ENCODE measurements at places on chromosomes 3 and 15.

GRCh38 chr3:45027441-45027840 lies 1.3 kb downstream of the CLEC3B start:
- no peak for DNase-seq

- peak; percentile 54 for DNase-seq
Observed at GRCh38 chr15:94230883-94231722, at the start of gene MCTP2. MCTP2 (plus strand) TSS chr15:94231561; CDS start chr15:94298266, 66,705 bp downstream.

DNA sequence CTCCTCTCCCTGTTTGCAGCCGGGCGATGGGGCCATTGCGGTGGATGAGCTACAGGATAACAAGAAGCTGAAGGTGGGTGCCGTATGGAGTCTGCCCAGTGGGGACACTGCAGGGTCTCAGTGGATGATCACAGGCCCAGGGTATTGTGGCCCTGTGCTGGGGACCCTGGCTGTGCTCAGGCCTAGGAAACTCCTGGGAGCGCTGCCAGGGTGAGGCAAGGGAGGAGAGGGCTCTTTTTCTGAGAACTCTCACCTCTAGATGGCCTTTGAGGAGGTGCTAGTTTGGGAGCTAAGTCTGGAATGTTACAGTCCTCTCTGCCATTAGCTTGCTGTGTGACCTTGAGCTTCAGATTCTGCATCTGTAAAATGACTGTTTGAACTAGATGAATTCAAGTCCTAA lies 16.4 kb downstream of the SLC24A1 start:
- DNase-seq = no peak

DNA sequence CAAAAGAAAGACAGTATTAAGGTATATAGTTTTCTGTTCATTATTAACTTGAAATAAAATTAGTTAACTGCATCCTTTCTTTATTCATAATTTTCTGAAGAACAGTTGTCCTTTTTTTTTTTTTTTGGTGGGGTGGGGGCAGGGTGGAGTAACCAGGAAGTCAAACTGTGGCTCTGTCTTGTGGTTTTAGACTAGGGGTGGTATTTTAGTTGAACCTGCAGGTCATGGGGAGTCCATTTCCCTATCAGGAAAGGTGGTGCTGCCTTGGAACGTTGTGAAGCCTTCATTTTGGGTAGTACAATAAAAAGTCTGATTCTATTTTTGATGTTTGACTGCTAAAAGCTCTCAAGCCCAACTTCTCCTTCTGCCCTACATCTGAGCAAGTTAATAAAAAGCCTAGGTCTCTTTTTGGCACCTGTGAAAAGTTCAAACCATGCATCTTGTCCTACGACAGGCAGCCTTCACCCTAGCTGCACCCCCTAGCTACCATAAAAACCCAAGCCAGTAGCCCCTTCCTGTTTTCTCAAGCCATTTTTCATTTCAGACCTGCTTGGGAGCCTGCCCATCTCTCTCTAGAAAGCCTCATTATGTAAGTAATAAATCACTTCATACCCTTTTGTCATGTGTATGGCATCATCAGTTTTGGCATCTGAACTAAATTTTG lies 31.2 kb upstream of the RIOX2 start:
- DNase-seq = no peak

DNA sequence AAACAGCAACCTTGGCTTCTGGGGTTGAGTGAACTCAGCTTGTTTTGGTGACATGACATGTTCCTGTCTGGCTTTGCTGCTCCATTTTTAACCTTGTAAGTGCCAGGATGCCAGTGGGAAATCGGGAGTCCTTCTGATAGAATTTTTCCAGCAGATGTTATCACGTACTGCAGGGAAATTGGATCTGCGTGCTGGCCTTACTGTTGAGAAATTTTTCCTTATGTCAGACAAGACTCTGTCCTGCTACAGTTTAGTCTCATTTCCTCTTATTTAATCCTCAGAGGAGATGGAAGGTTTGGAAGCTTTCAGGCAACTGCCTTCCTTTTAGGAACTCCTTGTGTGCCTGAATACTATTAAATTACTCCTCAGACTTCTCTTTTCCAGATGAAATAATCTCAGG lies 80.6 kb downstream of the PGPEP1L start:
- DNase-seq = no peak

DNA sequence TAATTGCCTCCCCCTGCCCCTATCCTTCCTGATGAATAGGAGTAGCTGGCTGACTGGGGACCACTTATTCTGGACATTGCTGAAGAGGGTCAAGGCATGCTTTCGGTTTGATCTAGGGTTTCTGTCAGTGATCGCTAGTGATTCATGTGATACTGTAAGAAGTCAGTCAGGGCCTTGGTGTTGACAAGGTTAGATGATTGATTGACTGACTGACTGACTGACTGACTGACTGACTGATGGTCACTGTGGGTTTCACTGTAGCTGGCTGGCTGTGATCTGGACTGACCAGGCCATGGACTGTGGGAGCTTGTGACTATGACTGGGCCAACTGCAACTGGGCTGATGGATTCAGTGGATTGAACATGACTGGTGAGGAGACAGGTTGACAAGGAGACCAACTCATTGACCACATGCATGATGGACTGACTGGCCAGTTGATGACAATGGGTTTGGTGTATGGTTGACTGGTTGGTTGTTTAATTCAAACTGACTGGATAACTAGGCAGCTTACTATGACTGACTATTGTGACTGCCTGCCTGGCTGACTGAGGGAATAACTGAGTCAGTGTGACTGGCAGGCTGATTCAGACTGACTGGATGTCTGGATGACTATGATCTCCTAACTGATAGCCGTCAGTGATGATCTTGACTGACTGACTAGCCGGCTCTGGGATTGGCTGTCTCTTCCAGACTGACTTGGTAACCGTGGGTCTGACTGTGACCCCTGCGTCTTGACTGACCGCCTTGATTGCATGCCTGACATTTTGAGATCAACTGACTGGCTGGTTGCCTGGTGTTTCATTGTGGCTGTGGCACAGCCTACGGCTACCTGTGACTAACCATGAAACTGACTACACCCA lies 509.9 kb downstream of the SHQ1 start:
- DNase-seq = no peak

GRCh38 chr3:81838457-81838856 lies 77.0 kb upstream of the GBE1 start:
- DNase-seq = no peak

- no peak for DNase-seq
Observed at GRCh38 chr3:170002879-170003278, 34.9 kb upstream of the GPR160 start.

GRCh38 chr3:17175187-17175807 lies 290.5 kb downstream of the PLCL2 start:
- peak; percentile 77 for DNase-seq

DNA sequence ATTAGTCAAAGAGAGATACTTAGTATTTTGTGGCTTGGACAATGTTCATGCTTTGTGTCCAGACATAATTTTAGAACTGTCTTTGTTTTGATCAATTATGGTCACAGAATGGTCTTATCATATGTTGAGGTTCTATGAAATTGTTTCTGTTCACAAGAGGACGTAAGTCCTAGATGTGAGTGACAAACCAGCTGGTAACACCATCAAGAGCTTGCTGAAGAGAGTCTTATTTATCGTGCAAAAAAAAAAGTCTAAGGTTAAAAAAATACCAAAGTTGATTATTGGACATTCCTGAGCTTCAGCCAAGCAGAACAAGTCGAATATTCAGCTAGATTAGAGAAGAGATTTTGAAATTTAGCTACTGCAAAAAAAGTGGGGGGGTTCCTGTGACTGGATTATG lies 495.9 kb upstream of the NAALADL2 start:
- no peak for DNase-seq

- DNase-seq = no peak
Observed at GRCh38 chr3:22988566-22988965, 214.6 kb upstream of the UBE2E2 start.

GRCh38 chr3:124784686-124785382 lies 54.6 kb downstream of the UMPS start:
- no peak for DNase-seq

DNA sequence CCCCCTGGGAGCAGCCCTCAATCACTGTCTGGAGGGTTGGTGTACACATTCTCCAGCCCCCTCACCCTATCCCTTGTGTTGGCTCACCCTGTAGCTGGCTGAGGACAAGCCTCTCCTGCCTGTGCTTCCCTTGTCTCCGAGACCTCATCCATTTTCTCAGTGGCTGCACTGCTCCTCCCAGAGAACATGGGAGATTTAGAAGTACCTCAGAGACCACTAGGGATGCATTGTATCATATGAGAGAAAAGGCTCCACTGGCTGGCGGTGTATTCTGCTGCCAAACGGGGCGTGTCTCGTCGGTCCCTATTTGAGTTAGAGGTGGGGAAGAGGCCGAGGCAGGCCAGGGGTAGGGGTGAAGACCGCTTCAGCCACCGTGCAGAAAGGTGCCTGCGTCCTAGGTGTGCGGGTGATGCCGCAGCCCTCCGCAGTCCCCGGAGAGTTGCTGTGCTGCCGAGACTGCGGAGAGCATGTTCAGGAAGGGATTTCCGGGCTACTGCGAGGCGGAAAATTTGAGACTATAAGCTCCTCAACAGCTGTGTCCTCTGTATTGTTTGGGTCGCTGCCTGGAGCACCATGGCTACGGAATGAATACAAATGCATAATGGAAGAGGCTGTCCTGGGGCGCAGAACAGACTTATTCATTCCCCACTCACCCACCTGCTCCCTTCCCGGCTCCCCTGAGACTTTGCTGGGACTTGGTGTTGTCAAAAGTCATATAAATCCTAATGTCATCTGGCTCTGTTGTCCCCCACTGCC lies 43.8 kb downstream of the SPSB4 start:
- no peak for DNase-seq

- no peak for DNase-seq
Observed at GRCh38 chr15:57248074-57248473, 128.2 kb upstream of the CGNL1 start.

GRCh38 chr3:122942937-122943827 lies 84.4 kb downstream of the SEMA5B start:
- no peak for DNase-seq

- no peak for DNase-seq
Observed at GRCh38 chr15:85314633-85315032, 65.8 kb upstream of the AKAP13 start.

All from fibroblast of skin of left quadriceps (primary cell).